SK-N-DZ (cell line): ENCODE measurements at places on chromosomes 12 and 14.

- no peak for DNase-seq
Observed at GRCh38 chr12:65430006-65430405, 151.5 kb downstream of the MSRB3 start.

GRCh38 chr14:103136388-103137271 is 13.4 kb downstream of the TNFAIP2 start:
- DNase-seq = no peak

DNA sequence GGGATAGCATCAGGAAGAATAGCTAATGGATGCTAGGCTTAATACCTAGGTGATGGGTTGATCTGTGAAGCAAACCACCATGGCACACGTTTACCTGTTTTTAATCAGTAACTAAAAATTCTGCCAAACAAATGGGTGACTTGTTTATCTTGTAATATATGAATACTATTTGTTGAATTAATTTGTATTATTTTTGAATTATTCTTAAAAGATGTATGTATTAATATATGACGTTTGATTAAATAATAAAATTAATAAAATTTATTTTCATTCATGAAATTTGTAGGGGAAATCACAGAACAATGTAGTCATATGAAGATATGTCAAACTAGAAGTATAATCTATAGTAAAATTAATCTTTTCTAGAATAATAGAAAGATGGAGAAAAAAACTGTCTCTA is 32.3 kb upstream of the OR10A7 start:
- DNase-seq = no peak

DNA sequence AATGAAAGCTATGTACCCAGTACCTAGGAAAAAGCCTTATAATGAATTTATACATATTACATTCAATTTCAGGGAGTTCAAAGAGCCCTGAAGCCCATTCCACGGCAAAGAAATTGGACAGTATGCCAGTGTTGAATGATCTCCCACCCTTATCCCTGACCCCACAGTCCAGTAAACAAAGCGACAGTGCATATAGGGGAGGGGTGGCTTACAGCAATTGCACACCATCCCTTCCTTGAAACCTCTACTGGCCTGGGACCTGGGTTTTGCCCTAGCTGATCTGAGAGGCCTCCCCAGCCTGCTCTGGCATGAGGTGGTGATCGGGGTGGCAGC is 17.3 kb upstream of the RND1 start:
- no peak for DNase-seq

- DNase-seq = no peak
Observed at GRCh38 chr14:75274050-75274898, 4.4 kb upstream of the FOS start.

DNA sequence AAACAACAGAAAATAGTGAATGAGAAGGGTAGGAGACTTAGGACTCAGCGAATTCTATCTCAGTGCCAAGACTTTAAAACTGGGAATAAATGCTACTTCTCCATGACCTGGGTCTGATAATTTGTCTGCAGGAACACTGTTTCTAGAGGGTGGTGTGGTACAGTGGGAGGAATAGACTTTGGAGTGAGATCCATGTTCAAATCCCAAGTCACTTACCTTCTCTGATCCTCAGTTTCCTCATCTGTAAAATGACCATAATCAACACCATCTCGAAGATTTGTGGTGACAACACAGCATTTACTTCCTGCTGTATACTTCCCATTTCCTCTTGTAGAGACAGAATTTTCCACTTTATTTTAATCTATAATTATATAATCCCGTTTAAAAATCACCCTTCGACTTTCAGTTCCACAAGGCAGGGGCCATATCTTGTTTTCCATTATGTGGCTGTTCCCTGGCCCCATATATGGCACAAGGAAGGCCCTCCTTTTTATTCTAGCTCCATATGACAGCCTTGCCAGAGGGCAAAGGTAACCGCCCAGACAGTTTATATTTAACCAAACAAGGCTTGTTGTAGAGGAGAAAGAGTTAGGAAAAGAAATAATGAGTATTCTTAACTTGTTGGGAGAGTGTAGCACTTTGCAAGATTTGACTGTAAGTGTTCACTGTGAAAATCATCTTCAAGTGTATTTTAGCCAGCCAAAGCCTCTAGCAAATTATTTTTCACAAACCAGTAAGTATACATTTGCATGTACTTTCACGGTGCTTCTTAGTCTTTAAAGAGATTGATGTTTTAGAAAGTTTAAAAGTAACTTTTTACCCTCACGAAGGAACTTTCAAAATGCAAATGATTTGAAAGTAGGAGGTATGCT is 243.1 kb downstream of the AKAP6 start:
- no peak for DNase-seq

DNA sequence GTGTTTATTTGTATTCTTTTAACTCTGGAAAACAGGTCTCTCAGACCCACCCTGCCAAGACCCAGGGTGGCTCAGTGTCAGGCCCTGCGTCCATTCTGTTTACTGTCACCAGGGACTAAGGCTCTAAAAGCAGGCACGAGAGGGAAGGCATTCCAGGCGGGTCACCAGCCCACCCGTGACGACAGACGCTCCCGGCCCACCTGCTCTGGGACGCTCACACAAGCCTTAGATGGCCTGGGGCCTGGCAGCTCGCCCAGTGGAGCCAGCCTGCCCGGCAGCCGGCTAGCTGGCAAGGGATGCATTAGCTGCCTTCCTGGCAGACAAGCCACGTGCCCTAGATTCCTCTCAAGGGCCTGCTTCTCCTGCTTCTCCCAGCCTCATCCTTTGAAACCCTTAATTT is 9.2 kb upstream of the NUAK1 start:
- DNase-seq = no peak

DNA sequence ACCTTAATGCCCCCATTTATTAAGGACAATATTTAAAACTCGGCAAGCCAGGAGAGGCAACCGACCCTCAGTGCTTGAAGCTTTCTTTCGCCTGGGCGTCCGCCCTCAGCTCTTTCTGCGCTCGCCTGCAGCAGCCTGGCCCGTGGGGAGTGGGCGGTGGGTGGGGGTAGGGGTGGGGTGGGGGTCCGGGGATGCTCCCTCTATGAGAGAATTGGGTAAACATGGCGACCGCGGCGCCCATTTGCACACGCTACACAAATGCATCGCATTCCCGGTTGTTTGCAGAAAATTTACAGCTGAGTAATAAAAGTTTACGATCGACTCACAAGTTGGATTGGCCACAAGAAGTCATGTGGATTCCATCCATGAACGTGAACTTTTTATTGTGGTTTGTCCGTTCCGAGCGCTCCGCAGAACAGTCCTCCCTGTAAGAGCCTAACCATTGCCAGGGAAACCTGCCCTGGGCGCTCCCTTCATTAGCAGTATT is 7.7 kb downstream of the HOXC8 start:
- DNase-seq = no peak

DNA sequence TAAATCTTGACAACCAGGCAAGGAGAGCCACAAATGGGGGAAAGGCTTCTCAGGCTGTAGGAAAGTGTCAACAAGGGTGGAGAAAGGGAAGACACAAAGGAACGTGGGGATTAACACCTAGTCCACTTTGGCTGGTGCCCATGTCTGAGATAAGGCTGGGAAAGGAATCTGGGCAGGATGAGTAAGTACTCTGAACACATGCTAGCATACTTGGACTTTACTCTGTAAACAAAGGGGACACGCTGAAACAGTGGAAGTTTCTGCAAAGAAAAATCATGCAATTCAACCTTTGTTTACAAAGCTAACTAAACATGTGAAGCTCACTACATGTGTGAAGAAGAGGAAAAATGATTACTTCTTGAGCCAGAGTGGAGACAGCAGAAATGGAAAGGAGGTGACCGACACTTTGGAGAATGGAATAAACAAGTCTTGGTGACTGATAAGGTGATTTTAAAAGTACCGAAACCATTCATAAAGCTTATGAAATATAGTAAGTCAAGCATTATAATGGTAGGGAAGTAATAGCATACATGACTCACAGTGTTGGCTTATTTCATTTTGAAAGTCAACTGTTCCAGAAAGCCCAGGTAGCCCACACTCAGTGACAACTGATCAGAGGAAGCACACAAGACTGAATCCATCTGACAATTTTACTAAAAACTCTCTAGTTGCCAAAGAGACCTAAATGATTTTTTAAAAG is 13.2 kb downstream of the CPNE8 start:
- DNase-seq = no peak

DNA sequence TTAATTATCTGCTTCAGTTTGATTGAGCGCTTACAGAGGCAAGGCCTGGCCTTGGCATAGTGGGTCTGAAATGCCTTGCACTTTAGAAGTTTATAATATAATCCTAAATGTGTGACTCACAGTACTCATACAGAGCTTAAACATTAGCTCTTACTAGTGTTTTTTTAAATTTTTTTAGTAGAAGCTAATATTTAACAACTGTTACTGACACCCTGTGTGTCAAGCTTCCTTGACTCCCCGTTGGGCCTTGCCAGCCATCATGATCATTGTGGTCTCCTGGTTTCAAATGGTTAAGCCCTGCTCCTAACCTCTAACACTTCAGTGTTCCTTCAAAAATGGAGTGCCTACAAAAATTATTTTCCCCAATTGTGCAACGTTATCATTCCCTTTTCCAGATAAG is 126.9 kb downstream of the GALC start:
- DNase-seq = no peak

GRCh38 chr12:9319044-9319841 is 111.0 kb upstream of the PZP start:
- DNase-seq = no peak

- no peak for DNase-seq
Observed at GRCh38 chr14:70585231-70585630, 15.2 kb downstream of the MED6 start.

GRCh38 chr12:130764073-130764472 is 48.0 kb upstream of the RIMBP2 start:
- DNase-seq = peak; percentile 50

DNA sequence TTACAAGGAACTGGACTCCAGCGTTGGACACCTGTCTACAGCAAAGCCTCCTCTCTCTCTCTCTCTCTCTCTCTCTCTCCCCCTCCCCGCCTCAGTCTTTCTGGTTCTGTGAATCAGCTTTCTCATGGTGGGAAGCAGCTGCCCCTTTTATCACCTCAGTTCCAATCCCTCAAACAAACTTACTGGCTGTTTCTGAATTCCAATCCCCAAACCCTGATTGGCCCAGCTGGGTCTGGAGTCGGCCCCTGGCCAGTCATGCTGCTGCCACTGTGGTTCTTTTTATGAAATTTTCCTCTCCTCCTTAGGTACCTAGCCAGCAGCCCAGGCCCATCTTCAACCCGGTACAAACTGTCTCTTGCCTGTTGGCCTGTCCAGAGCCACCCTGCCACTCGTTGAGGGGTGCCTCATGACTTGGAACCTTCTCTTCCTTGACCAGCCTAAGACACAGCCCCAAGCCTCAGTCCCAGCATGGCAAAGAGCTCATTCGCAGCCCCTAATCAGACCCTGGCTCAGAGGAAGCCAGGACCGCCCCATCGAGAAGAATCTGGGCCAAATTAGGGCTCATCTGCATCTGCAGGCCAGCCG is 9.4 kb upstream of the MORN3 start:
- DNase-seq = no peak

DNA sequence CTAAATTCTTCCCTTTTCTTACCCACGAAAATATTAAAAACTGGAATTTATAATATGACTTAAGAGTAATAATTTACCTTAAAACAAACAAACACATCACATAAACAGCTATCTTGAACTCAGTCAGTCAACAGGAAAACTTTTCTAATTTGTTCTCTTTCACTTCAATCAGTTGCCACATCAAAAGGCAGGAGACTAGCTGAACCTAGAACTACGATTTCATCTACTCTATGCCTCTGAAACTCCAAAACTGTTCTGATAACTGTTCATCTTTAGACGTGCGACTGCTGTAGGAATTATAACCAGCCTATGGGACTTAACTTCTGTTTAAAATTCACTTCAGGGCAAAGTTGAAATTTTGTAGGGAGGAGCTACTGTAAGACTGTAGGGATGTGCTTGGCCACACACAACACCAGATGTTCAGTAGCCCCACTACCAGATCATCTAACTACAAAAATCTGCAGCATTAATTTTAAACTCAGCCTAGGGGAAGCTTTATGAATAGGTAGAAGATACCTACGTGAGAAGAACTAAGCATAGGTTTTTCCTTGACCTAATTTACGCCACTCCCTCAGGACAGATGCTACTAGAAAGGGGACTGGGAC is 7.6 kb upstream of the RAD51AP1 start:
- DNase-seq = no peak

DNA sequence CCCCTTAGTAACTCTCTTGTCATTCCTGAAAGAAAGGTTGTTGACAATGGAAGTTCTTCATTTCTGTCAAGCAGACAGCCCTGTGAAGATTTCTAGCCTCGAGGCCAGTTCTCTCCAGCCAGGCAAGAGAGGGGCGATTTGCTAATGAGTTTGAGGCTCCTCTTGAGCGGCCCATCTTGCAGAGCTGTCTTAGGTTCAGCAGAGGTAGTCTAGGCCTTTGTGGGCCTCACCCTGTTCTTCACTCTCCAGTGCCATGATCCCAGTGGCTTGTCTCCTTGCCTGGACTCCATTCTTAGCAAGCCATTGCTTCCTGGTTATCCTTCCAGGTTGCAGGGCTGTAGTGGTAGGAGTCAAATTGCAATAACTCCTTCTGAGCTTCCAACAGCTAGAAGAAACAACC is 9.7 kb downstream of the TPH2 start:
- DNase-seq = no peak

GRCh38 chr12:108722992-108723766 is 8.1 kb downstream of the CORO1C start:
- no peak for DNase-seq

DNA sequence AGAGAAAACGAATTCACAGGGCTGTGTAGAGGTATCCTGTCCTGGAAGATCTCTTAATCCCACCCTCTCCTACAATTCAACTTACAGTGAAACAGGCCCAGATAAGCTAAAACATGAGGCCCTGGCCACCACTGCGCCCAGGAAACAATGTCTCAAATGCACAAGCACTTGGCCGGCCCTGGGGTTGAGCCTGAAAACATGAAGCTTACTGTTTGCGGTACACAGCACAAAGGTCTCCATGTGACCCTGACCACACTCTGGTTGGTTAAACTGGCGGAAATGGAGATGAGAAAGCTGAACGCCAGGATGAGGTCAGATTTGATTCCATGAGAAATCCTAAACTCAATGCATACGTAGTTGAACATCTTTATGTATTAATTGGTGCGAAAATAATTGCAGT is 16.4 kb downstream of the WSB2 start:
- DNase-seq = no peak

GRCh38 chr14:21054123-21054767 is 3.4 kb upstream of the RNASE8 start:
- no peak for DNase-seq

GRCh38 chr12:97461553-97461952 is 1.1 kb upstream of the RMST start:
- DNase-seq = no peak

DNA sequence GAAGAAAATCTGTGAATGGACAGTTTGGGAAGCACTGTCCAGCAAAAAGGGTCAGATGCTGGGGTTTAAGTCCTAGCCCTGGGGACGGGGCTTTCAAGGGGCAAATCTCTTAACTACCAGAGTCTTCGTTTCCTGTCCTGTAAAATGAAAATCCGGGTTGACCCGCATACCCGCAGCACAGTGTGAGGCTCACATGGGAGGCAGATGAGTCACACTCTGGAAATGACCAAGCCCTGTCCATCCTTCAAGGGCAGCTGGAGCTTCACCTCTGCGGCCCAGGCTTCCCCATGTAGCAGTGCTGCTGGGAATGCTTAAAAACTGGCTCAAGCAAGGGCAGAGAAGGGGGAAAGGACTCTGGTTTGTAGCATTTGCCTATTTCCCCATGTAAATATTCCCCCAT is 19.0 kb downstream of the FAM181A start:
- DNase-seq = no peak

- no peak for DNase-seq
Observed at GRCh38 chr12:92073094-92073493, 72.6 kb downstream of the BTG1 start.
